GM18507 (cell line): ENCODE measurements at places on chromosomes 3 and 15.

GRCh38 chr3:136984837-136985236 lies 27.1 kb downstream of the IL20RB start:
- no peak for DNase-seq

GRCh38 chr3:9396301-9396631 lies 1.1 kb upstream of the SETD5 start:
- peak; percentile 32 for DNase-seq

DNA sequence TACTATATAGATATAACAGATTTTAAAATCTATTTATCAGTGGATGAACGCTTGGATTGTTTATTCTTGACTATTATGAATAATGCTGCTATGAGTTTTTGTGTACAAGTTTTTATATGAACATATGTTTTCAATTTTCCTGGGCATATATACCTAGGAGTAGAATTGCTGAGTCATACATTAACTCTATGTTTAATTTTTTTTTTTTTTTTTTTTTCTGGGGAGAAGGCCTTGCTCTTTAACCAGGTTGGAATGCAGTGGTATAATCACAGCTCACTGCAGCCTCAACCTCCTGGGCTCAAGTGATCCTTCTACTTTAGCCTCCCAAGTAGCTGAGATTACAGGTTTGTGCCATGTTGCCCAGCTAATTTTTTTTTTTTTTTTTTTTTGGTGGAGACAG lies 9.1 kb downstream of the CIDEC start:
- DNase-seq: no peak

DNA sequence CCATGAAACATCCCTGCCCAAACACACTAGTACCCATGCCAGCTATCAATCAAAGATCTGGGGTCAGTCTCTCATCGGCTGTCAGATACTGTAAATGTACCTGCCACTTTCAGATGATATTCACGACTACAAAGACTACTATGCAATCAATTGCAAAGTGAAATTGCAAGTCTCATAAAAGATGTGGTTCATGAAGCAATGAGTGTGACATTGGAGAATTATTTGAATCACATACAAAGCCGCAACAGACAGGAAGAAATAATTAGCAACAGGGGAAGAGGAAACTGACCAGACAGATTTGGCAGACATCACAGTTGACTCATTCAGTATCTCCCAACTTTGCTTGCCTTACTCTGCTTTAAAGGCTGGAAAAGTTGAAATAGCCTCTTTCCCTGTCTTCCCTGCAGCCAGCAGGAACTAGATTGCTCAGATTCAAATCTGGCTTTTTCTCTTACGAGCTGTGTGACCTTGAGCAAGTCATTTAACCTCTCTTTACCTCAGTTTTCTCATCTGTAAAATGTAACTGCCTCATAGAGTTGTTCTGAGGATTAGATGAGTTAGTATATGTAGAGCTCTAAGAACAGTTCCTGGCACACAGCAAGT lies 95.7 kb upstream of the C3orf80 start:
- peak; percentile 26 for DNase-seq

- no peak for DNase-seq
Measured at GRCh38 chr3:144923046-144923775, 951.6 kb downstream of the DIPK2A start.

DNA sequence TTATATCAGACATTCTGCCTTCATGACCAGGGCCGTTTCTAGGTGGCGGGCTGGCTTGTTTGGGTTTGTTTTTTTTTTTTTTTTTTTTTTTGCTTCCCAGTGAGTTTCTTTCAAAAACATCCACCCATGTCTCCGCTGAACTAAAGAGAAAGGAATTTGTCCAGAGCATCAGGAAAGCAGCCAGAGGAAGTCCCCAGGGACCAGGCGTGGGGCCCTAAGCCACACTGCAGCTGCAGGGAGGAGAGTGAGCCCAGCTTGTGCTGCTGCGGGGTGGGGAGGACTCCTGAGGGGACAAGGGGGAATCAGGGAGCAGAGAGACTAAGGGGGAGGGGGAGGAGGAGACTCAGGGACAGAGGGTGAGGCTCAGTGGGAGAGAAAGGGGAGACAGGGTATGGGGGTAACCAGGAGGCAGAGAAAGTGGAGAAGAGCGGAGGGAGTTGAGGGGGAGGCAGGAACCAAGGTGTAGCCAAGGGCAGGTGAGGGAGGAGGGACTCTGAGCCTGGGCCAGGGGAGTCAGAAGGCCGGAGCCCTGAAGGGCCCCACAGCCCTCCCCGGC lies 49.5 kb downstream of the CYP11A1 start:
- DNase-seq: no peak

DNA sequence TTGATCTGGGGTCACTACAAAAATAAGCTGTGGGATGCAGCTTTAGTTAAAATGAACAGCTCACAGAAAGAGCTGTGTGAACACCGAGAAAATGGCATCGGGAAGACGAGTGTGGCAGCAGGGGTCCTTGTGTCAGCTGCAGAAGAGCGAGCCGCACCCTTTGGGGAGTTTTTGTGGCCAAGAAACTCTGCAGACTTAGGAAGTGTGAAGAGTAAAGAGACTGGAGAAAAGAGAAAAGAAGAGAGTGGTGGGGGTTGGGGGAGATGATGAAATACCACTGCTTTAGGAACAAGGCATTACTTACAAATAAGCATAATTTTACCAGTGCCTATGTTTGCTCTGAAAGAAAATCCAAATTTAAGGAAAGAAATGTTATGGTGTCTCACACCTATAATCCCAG lies 147.8 kb downstream of the LRRC28 start:
- DNase-seq: no peak

- DNase-seq: no peak
Measured at GRCh38 chr3:125109536-125109925, 53.7 kb upstream of the HEG1 start.

DNA sequence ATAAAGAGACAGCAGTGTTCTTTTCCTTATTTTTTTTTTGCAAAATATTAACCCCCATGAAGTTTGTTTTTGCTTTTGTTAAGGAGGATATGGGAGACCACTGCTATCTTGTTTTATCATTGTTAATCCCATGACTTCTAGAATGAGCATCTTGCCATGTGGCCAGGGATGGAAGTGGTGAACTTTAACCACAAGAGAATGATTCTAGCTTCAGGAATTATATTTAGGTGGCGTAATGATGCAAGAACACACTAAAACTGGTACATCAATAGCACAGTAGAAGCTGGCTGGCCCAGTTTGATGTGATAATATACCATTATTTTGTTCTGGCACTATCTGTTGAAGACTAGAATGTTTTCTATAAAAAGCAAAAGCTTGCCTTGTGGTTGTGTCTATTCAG lies 720.9 kb downstream of the GRM7 start:
- DNase-seq: no peak

- DNase-seq: no peak
Measured at GRCh38 chr15:67389975-67390374, 131.0 kb upstream of the C15orf61 start.

DNA sequence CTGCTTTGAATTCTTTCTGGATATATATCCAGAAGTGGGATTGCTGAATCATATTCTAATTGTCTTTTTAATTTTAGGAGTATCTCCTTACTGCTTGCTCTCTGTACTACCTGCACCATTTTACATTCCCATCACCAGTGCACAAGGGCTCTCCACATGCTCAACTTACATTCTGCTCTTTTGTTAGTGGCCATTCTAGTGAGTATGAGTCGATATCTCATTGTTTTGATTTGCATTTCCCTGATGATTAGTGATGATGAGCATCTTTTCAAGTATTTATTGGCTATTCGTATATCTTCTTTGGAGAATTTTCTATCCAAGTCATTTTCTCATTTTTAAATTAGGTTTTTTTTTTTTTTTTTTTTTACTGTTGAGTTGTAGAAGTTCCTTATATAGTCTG lies 29.5 kb downstream of the PFN2 start:
- no peak for DNase-seq

- no peak for DNase-seq
Measured at GRCh38 chr3:167920747-167921146, 175.0 kb downstream of the GOLIM4 start.

- DNase-seq: no peak
Measured at GRCh38 chr3:79651536-79652065, 116.2 kb downstream of the ROBO1 start.

- DNase-seq: no peak
Measured at GRCh38 chr15:96342406-96343112, 12.1 kb downstream of the NR2F2 start.

GRCh38 chr3:127694467-127695215 lies 21.9 kb downstream of the ABTB1 start:
- no peak for DNase-seq

DNA sequence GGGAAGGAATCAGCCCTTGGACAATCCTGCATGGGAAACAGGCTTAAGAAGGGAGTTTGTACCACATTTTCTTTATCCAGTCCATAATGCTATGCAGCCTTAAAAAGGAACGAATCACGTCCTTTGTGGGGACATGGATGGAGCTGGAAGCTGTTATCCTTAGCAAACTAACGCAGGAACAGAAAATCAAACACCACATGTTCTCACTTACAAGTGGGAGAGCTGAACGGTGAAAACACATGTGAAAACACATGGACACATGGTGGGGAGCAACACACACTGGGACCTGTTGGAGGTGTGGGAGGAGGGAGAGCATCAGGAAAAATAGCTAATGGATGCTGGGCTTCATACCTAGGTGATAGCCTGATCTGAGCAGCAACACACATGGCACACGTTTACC lies 70.3 kb downstream of the OXNAD1 start:
- no peak for DNase-seq

DNA sequence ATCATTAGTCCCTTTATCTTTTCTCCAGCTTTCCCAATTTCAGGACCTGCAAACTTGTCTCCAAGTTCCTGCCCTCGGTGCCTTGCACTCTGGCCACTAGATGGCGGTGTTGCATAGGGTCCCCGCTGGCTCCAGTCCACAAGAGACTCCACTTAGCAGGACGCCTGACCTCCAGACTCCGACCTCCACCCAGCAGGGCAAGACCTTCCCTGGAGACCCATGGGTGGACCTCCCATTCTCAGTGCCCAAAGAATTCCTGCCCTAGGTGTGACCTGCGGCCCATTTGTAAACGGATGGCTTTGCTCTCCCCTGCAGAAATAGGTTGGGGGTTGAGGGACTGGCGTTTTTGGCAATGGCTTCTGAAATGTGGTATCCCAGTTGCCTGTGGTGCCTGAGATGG lies 82.6 kb downstream of the LSM3 start:
- peak; percentile 64 for DNase-seq

- DNase-seq: no peak
Measured at GRCh38 chr3:72346526-72346926, 501.7 kb downstream of the SHQ1 start.

GRCh38 chr3:71890356-71890931 lies 105.5 kb upstream of the PROK2 start:
- no peak for DNase-seq

GRCh38 chr3:122794779-122795673 lies at the start of gene SLC49A4:
TSS of gene SLC49A4 (plus strand) at chr3:122795069. CDS start at chr3:122795193, 124 bp downstream.
- peak; percentile 80 for DNase-seq

- peak; percentile 68 for DNase-seq
Measured at GRCh38 chr15:72319985-72320671, at the start of gene CELF6. TSS of gene CELF6 (minus strand) at chr15:72320157. CDS start at chr15:72319874, 283 bp downstream.

- no peak for DNase-seq
Measured at GRCh38 chr15:74616366-74616939, 817 bp downstream of the CLK3 start.

DNA sequence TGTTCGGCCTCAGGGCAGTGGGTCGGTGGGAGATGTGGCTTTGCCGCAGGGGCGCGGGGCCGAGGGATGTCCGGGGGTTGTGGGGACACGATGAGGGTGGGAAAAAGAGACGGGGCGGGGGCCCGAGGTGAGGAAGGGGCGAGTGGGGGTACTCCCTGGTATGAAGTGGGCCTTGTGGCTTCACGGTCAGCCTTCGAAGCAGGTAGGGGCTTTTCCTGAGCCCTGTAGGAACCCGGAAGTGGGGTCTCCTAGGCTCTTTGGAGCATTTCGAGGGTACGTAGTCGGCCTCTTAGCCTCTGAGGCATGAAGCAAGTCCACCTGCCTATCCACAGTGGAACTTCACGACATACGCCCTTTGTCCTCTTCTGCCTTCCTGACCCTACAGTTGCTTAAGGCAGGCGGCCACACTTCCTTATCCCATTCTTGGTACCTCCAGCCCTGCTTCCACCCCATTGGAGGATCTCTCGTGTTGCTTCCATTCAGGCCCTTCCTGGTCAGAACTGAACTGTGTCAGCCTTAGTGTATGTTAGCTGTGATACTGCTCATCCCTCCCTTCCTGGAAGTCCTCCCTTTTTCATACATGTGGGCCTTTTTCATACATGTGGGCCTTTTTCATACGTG lies 389 bp downstream of the ARPC4 start:
- no peak for DNase-seq

GRCh38 chr3:127336101-127336500 lies 48.3 kb upstream of the PRR20G start:
- DNase-seq: no peak

- no peak for DNase-seq
Measured at GRCh38 chr15:27101982-27102381, 131.0 kb downstream of the GABRG3 start.

DNA sequence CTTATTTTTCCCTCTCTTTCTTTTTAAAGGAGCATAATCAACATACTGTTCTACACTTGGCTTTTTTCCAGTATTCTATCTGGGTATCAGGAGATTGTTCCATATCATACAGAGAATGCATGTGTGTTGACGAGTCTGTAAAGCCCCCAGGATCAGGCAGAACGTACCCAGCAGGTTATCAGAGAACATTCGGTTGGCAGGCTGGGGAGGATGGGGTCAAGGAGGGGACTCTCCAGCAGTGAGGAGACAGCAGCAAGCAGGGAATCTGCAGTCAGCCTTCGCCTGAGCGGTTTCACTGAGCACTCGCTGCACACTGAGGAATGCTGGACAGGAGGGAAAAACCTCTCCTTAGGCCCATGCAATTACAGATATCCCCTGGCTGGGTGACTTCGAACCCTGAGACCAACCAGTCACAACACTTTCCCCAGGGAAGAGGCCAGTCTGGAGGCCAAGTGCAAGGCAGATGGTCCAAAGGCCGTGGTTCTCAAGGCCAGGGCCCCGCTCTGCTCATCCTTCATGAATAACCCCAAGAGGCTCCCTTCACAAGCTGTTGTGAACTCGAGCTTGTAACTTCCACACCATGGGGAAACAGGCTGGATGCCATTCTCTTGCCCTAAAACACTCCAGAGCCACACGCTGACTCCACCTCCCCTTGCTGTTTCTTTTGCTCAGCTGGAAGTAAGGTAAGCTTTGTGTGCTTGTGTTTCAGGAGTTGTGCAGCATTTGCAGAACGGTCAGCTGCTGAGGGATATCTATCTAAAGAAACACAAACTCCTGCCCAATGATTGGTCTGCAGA lies 60.1 kb downstream of the PXYLP1 start:
- no peak for DNase-seq
